OCI-M1 (cell line): ENCODE measurements at places on chromosomes 11 and 22.

DNA sequence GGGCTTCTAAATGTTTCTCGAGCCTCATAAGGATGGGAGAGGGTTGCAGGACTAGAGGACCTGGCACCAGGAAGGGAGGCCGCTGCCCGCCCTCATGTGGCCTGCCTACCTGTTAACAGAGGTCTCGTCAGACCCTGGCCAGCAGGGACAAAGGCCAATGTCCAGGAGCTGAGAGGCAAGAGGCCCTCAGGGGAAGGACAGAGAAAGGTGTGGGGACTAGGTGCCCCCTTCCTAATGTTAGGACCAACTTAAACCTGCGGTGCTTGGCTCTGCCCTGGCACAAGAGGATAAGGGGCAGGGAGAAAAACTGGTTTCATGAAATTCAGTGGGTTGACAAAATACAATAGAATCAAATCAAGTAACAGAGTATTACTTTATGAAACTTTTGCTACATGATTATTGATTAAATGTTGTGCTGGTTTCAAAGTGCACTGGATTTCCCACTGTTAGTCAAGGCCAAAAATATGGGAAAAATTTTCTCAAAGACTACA lies 20.0 kb upstream of the SYT12 start:
- no peak for DNase-seq

DNA sequence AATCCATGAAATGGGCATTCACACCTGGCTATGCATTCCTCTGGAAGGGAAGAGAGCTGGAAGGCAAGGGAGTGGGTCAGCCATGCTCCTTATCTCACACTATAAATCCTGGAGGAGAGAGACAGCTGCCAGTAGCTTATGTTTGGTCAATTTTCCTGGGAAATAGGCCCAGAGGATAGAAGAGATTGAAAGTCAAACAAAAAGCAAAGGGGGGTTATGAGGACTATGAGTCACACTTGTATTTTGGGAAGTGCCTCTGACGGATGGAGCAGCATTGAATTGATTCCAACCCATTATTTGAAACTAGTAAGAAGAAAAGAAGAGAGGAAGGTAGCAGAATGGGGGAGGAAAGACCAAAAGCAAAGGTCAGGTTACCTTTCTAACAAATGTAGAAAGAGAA lies 25.0 kb downstream of the SNX19 start:
- DNase-seq: no peak

- peak; percentile 82 for DNase-seq
These were observed 1348.2 kb upstream of the RAG2 start for GRCh38 chr11:37946155-37946766.

DNA sequence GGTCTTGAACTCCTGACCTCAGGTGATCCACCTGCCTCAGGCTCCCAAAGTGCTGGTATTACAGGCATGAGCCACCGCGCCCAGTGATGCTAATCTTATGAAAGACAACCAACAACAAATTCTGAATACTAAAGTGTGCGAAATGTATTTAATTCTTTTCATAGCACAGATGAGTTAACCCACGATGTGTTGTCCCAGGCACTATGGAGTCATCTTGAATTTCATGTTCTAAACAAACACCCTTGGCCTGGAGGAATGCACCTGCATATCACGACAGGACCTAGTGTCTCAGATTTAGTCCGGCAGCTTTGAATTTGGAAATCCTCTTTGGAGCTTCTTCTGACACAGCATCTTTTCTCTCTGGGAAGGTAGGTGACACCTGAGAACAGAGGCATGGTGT lies 16.2 kb upstream of the VPREB1 start:
- no peak for DNase-seq

DNA sequence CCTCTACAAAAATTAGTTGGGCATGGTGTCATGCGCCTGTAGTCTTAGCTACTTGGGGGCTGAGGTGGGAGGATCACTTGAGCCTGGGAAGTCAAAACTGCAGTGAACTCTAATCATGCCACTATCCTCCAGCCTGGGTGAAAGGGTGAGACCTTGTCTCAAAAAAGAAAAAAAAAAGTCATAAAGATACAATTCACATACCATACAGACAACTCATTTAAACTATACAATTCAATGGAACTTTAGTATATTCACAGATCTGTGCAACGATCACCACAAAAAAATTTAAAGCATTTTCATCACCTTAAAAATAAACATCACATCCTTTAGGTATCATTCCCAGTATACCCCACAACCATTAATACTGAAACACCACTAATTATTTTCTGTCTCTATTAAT lies 201.2 kb downstream of the PGR start:
- DNase-seq: no peak

GRCh38 chr22:50367778-50368500 lies 24.8 kb downstream of the PPP6R2 start:
- no peak for DNase-seq

DNA sequence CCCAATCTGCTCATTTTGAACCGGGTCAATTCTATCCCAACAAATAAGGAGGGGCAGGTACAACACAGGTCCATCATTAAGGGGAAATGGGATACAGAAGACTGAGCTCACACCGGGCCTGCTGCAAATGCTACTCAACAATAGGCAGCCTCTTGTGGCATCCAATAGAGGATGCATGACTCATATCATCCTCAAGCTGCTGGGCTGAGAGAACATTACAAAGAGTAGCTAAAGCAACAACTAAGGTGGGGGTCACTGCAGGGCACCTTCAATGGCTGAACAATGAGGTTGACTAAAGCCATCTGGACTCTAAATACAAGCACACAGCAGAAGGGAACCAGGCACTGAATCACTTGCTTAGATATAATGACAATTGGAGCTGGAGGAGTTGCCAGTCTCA lies 130.1 kb upstream of the SYN3 start:
- DNase-seq: no peak

DNA sequence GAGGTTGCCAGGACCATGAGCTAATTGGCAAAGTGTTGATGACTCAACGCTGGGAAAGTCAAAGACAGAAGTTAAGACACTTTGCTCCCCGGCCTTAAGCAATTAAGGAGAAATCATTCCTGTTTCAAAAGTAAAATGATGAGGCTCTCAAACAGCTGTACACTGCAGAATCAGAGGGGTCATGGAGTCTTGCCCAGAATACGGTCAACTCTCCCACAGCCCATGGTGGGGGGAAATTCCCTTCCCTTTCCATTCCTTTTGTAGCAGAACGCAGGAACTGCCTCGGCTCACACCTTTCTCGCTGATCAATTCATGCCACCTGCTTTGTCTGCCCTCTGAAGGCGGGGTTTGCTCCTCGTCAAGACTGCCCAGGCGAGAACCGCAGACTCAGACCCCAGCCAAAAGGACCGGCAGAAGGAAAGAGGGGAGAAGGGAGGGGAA lies 52.8 kb downstream of the MN1 start:
- DNase-seq: no peak

GRCh38 chr11:34600339-34601084 lies 20.4 kb upstream of the EHF start:
- DNase-seq: peak; percentile 55

DNA sequence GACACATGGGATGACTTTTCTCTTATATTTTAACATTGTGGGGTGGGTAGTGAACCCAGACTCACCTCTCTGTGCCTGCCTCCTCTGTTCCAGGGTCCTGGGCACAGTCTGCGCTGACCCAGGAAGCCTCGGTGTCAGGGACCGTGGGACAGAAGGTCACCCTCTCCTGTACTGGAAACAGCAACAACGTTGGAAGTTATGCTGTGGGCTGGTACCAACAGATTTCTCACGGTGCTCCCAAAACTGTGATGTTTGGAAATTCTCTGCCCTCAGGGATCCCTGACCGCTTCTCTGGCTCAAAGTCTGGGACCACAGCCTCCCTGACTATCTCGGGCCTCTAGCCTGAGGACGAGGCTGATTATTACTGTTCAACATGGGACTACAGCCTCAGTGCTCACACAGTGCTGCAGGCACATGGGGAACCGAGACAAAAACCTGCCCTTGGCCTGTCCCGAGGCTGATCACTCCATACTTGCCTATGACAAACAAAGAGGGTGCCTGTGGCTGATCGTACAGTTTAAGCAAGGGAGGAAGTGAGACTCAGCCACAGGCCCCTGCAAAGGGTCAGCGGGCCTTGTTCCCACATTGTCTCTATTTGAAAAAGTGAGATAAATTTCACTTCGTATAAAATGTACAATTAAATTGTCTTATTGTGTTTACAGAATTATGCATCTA lies 43.7 kb upstream of the TOP3B start:
- DNase-seq: no peak

GRCh38 chr11:16606784-16607674 lies 131.4 kb upstream of the C11orf58 start:
- no peak for DNase-seq

DNA sequence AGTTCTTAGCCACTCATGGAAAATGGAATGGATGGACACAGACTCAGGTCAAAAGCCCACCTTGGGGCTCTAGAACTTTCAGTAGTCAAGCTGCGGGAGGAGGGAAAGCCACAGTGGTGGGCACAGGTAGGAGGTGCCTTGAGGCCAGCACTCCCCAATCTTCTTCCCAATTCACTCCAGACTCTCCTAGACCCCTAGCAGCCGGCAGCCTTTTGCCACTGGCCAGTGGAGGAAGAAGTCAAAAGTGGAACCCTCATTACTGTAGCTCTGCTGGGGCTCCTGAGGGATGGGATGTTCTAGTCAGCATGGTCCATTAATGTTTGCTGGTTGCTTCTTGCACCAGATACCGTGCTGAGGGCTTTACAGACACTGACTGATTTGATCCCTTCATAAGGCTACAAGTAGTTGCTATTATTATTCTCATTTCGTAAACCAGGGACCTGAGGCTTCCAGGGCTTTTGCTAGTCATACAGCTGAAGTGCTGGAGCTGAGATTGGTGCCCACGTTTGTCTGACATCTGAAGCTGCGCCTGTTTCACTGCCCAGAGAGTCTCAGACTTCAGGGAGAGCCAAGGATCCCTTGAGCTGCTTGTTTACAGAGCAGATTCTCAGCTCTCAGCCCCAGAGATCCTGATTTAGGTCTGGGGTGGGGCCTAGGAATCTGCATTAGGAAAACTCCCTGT lies 1.1 kb downstream of the UCP3 start:
- no peak for DNase-seq

- DNase-seq: no peak
These were observed 326.3 kb downstream of the ETS1 start for GRCh38 chr11:128261011-128261421.

GRCh38 chr11:5489576-5490357 lies 1.3 kb downstream of the OR52D1 start:
- DNase-seq: no peak

GRCh38 chr11:73198677-73199076 lies 19.4 kb upstream of the P2RY2 start:
- DNase-seq: peak; percentile 86

- no peak for DNase-seq
These were observed 49.8 kb downstream of the BMAL1 start for GRCh38 chr11:13327421-13327820.

DNA sequence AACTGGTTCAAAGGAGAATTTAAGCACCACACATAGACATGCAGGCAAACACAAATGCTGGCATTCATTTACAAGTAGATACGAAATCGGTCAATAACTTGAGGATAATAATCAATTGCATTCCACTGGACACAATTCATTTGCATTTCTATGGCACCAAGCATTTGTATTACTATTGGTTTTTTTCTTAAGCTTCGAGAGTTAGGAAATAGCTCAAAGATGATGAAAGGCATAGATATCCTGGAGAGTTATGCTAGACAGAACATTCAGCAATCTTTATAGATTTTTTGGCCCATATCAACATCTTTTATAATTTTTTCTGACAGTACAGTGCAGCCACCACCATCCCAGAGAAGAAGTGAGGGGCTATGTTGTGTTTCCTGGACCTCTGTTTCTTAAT lies 544.4 kb downstream of the MIAT start:
- no peak for DNase-seq

GRCh38 chr22:41952713-41953112 lies 763 bp downstream of the SMIM45 start:
- no peak for DNase-seq

DNA sequence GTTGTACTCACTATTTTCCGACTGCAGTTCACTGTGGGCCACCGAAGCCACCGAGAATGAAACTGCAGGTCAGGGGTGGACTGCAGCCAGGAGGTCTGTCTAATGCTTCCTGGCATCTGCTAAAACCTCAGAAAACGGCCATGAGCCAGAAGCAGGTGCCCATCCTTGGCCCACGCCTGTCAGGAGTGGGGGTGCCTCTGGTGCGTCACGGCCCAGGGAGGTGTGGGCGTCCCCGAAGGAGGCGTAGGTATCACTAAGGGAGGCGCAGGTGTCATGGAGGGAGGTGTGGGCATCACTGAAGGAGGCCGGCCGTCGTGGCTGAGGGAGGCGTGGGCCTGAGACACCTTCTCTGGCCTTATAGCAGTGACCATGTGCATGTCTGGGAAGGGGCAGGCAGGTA lies 456.2 kb downstream of the TBC1D22A start:
- no peak for DNase-seq

GRCh38 chr11:35334385-35335090 lies 84.8 kb downstream of the SLC1A2 start:
- no peak for DNase-seq

DNA sequence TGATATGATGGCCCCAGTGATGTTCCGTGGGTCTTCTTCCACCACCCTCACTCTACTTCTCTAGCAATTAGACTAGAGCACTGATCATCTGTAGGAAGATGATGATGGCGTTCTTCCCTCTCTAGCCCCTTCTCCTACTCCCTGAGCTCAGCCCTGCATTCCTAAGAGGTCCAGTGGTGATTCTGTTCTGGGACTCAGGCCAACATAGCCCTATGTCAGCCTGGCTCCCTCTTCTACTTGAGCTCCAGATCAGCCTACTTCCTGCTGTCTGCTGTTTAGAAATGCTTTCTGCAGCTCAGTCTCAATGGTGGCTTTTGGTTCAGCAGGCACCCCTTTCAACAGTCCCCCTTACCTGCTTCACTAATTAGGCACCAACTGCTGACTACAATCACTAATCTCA lies 86.1 kb upstream of the ZBED5 start:
- DNase-seq: no peak

- no peak for DNase-seq
These were observed 4.8 kb downstream of the GVQW3 start for GRCh38 chr11:76385903-76386302.

GRCh38 chr22:31329029-31329428 lies 17.1 kb downstream of the PATZ1 start:
- no peak for DNase-seq

DNA sequence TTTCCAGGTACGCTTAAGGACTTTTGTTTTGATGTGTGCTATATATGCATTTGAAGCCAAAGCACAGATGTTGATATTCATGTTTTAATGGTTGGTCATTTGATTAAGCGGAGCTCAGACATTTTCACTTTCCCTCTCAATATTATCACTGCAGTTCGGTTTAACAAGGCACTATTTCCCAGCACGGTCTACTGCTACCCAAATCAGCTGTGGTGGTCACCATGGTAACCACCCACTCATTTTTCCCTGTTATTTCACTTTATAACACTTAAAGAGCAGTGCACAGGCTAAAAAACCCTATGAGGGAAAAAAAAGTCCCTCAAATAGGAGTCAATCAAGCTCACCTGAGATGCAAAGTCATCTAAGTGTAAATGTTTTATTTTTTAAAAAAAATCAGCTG lies 439.6 kb upstream of the CCDC90B start:
- no peak for DNase-seq

GRCh38 chr11:7673724-7674434 lies 579 bp upstream of the CYB5R2 start:
- DNase-seq: no peak

GRCh38 chr11:27619039-27619574 lies 81.1 kb downstream of the BDNF start:
- no peak for DNase-seq
